ENCODE measurements at places on chromosomes 6 and 20. TPM values are rescaled to one million over a fixed set of nuclear protein-coding genes. Genes with fewer than 3 reads are reported as not detected.

CTCFL gene
- not detected for total RNA-seq

SOX18 gene
- 5.4 TPM for total RNA-seq

BPIFA3 gene
- total RNA-seq, result not detected

NKAIN2 gene
- not detected for total RNA-seq

MYH7B gene
- not detected for total RNA-seq

CALHM6 gene
- total RNA-seq, result 0.20 TPM

OPN5 gene
- not detected for total RNA-seq

WFDC5 gene
- total RNA-seq, result 4.3 TPM

MEP1A gene
- not detected for total RNA-seq

CCN6 gene
- total RNA-seq, result not detected

CCN2 gene
- 1.8 TPM for total RNA-seq

GABRR1 gene
- total RNA-seq, result 0.24 TPM
